ENCODE measurements at places on chromosomes 6 and 20.

DNA sequence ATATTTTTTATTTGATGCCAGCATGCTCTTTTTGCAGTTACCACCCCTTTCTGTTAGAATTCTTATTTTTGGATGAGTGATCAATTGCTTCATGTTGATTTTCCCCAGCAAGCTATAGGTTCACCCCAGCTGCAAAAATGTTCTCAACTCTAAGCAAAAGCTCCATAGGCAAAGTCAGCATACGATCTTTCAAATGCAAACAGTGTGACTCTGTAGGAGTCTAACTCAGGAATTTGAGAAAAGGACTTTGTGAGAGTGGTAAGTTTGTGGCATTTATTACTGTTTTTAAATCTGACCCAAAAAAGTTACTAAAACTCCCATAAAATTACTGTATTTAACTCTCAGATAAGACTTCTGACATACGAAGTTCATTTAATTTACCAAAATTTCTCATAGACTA, 134.9 kb upstream of the HSF2 start:
- DNase-seq: no peak

- peak; percentile 91 for DNase-seq
These were observed 32.7 kb downstream of the PLN start for GRCh38 chr6:118580585-118581419.

GRCh38 chr6:17839513-17840223, 132.9 kb upstream of the NUP153 start:
- no peak for DNase-seq

- no peak for DNase-seq
These were observed 210.1 kb upstream of the CNR1 start for GRCh38 chr6:88376197-88376596.

- no peak for DNase-seq
These were observed 90.5 kb downstream of the DHX35 start for GRCh38 chr20:39052676-39053075.

DNA sequence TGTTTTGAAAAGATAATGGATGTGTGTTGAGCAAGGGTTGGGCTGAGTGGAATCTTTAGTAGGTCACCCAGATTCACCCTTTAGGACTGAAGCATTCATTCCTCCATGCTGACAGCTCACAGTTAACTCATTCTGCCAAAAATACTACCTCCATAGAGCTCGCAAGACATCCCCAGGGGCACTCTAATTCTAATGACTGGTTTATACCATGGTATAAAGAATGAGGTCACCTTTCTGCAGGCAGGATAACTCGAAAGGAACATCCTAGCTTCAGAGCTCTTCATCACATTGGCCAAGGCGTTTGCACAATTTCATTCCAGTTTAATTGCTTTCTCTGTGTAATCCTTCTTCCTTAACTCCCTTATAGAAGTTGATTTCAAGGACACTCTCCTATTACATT, 1257.2 kb upstream of the EYS start:
- DNase-seq: no peak

DNA sequence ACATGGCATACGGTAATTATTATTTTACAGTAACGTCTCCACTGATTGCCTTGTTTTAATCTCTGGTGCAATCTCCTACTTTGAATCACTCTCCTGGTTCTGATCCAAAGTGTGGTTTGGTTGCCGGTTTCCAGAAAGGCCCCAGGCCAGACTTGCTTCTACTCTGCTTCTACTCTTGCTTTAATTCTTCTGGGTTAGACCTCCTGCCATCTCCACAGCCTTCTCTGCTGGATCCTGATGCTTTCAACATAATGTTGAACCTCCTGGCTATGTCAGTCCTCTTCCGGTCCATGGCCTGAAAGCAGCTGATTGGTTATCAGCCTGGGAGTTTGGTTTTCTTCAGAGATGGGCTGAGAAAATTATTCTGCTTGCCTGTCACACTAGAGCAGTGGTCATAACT, 266.5 kb upstream of the RIMS1 start:
- no peak for DNase-seq

GRCh38 chr6:51568771-51569170, 518.6 kb downstream of the PKHD1 start:
- DNase-seq: no peak

DNA sequence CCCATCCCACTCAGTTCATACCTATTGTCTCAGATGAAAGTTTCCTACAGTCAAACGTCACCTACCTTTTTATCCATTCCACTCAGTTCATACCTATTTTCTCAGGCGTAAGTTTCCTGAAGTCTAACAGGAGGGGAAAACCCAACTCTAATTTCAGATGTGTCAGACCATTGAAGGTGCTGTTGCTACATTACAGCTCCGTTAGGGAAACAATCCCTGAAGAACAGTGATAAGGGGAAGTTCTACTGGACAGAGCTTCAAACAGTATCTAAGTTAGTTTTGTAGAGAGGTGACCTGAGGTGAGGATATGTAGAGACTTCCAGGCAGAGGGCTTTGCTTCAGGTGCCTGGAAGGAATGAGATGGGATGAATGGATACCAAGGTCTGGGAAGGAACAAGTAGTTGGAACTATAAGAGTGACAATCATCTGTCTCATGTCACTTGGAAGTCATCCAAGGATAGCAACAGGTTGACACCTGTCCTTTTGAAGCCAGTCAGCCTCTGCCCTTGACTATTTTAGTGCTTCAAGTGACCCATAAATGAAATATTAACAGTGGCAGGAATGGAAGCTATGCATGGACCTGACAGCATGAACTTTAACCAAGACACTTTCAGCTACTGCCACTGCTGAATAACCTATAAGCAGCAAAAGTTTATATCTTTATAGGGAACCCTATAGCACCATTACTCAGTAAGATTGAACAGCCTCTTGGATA, 191.6 kb upstream of the MOCS1 start:
- DNase-seq: no peak

All from fibroblast of mammary gland (primary cell).